ENCODE measurements at places on chromosomes 2 and 18.

GRCh38 chr2:195961873-195962272 is 106.8 kb downstream of the DNAH7 start:
- DNase-seq, result no peak

DNA sequence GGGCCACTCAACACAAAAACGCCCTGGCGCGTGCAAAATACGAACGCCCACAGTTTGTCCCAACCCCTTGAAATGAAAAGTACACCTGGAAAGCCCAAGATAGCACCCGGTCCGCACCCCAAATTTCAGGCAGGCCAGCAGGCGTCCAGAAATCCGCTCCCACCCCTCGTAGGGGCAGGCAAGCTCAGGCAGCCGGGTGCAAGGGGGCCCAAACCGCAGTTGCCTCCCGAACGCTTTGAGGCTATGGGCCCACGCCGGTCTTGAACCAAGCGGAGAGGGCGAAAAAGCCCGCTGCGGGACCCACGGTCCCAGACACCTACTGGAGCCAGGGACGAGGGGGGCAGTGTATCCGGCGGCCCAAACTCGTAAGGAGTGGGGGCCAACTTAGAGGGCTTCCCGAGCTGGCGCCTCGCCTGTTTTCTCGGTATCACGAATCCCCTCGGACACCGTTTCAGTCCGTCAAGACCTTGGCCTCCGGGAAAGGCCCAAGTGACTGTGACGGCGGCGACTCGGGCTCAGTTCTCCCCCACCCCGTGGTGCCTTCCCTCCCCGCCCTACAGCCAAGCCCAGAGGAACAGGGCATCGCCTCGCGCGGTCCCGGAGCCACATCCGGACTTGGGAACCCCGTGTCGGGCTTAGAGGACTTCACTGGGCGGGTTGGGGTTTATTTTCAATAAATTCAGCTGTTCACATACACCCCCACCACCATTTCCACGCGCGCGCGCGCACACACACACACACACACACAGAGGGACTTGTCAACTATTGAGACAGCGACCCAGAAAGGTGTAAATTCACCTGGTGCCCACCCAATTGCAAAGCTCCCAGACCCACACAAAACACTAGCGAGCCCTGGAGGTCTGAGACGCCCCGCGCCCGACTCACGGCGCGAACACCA is 6.2 kb upstream of the SATB2 start:
- DNase-seq, result no peak

GRCh38 chr2:140990416-140990815 is 1140.4 kb downstream of the LRP1B start:
- no peak for DNase-seq

- no peak for DNase-seq
These were observed 503.5 kb upstream of the ZEB2 start for GRCh38 chr2:145023334-145023934.

DNA sequence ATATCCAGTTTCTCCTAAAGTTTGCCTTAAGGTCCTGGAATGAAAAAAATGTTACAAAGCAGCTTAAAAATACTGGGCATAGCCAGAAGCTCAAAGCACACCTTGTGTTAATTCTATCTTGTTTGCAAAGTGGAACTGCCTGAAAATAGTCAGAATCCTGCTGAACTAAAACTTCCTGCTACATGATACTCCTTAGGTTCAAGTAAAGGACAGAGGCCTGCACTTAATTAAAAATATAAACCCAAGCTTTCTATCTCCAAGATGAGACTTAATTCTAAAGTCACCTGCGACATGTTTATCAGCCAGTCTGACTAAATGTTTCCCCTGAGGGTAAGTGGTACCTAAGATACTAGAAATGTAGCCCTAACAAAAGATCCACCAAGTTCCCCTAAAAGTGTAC is 103.4 kb downstream of the CHST9 start:
- no peak for DNase-seq

DNA sequence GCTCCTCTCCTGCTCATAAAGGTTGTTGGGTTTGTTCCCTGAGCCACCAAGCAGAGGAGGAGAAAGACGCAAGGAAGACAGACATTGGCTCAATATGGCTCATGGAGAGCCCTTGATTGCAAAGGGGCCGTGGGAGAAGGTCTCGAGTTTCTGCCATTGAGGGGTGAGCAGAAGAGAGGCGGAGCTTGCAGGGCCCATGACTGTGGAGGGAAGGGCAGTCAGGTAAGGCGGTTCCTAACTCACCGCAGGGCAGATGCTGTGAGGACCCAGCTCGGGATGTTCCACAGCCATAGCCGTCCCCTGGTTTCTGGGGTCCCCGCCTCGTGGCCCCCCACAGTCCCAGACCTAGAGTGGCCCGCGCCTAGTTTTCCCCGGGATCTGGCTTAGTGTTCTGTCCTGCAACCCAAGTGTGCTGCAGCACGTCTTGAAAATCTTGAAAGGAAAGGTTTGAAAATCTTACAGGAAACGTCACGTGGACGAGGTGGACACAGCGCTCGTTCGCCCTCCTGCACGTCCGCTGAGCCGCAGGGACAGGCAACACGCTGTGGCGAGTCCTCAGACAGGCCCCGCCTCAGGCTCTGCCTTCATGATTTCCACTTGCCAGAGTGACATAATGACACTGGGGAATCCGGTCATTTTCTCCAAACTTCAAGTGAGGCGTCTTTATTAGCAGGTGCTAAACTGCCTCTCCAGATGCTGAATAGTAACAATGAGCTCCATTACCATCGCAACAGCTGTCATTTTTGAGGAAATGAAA is 105.5 kb upstream of the HDAC4 start:
- no peak for DNase-seq

- peak; percentile 64 for DNase-seq
These were observed 45.6 kb downstream of the SESTD1 start for GRCh38 chr2:179218848-179219594.

DNA sequence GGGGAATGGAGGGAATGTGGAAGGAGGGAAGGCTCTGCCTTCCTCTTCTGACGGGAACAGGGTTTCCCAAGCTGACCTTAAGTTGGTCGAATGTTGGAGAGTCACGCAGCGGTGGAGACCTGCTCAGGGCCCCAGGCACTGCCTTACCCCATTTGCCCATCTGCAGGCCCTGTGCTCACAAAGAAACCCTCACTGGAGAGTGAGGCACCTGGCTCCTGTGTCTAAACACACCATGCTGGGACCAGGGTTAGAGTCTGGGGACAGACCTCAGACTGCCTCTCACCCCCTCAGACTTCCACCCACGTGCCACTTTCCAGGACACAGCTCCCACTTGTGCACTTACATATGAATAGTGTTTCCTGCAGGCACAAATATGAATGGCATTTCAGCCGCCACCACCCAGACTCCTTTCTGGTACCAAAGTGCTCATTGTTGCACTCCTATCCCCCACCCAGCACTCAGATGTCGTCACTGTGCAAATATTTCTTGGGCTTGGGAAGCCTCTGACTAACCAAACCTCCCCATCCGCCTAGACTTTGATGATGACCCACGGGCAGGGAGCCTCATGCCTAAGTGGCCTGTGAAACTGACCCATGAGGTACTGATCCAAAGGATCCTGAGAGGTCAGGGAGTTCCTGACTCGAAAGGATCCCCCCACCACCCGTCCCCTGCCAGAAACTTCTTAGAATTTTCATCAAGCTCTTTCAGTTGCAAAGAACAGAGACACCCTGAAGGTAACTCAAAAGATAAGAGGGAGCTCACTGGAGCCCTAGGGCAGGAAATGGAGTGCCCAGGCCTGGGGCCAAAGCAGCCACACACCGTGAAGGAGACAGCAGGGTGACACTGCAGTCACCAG is 78.3 kb downstream of the STPG4 start:
- DNase-seq, result no peak

GRCh38 chr2:174259981-174260380 is 11.6 kb upstream of the OLA1 start:
- no peak for DNase-seq

DNA sequence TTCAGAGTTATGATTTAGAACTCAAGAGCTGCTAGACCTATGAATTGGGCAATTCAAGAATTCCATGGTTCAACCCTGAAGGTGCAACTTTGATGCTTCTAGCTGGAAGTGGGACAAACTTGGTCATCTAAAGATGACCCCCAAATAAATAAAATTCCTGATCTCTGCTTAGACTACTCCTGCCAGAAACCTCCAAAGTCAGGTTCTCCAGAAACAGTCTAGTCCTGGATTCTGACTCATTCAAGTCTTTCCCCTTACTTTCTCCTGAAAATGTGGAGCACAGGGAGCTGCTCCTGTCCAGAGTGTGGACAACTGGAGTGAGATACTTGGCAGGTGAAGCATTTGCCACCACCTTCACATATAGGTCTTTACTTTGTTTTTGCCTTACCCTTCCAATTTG is 557.7 kb upstream of the TNP1 start:
- no peak for DNase-seq

GRCh38 chr18:25886283-25886682 is 204.1 kb downstream of the SS18 start:
- DNase-seq, result no peak

All from HEK293T (cell line).